ENCODE measurements at places on chromosomes 11 and 22. TPM values are rescaled to one million over a fixed set of nuclear protein-coding genes. Genes with fewer than 3 reads are reported as not detected.

C11orf97 gene
- total RNA-seq = not detected

PKP3 gene
- total RNA-seq = not detected

TMPRSS13 gene
- total RNA-seq = 0.32 TPM

C11orf68 gene
- total RNA-seq = 24.7 TPM

MMP12 gene
- total RNA-seq = not detected

DNA sequence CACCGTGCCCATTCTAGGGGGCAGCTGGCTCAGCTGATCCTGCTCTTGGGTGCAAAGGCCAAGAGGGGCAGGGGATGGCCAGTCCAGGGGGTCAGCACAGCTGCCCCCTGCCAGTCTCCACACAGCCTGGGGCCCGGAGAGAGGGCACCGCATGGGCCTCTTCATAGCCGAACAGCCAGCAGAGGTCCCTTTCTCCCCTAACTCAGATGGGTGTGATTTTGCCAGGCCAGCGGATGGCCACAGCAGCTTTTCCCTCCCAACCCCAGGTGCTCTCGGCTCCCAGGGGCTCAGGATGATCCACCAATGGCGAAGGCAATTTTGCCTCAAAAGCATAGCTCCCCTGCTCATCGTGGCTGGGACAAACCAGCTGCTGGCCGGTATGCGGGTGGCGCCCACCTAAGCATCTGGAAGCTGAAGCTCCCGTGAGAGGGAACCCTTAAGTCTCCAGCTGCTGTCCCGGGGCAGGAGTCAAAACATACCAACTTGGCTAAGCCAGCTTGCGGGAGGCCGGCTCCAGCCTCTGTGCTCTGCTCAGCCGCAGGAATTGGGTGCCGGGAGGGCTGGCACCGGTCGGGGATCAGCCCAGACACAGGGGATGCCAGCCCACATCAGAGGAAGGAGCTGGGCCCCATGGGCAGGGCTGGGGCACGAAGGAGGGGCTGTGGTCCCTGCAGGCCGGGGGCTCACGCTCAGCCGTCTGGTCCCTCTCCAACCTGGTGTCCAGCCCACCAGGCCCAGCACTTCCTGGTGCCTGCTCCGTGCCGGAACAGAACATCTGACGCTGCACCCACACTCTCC, 30.5 kb upstream of the GNB1L start:
- no peak for DNase-seq

DNA sequence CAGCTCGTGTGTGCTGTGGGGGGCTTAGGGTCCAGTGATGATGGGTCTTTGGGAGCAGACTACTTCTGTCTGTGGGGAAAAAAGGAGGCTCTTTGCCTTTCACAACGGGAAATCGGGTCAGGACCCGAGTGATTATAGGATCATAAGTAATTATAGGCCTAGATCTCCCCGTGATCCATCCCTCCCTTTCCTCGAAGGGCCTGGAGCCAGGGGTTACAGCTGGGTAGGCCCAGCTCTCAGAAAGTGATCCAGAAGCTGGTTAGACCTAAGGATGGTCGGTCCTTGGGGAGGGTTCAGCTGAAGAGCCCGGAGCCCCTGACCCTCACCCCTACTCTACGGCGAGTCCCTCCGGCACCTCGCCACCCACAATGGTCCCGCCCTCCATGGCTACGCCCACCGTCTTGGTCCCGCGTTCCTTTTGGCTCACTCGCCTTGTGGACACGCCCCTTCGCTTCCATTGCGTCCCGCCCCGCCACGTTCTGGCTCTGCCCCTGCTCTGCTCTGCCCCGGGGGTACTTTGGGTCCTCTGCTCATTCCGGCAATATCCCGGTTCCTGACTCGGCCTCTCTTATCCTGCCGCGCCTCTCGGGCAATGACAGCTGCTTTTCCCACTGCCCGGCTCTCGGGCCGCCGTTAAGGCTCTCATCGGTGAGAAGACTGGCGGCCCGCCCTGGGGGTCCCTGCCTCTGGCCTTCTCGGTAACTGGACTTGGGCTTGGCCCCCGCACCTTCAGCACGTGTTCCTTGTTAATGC, 5.0 kb downstream of the IGSF22 start:
- peak; percentile 92 for DNase-seq

DNA sequence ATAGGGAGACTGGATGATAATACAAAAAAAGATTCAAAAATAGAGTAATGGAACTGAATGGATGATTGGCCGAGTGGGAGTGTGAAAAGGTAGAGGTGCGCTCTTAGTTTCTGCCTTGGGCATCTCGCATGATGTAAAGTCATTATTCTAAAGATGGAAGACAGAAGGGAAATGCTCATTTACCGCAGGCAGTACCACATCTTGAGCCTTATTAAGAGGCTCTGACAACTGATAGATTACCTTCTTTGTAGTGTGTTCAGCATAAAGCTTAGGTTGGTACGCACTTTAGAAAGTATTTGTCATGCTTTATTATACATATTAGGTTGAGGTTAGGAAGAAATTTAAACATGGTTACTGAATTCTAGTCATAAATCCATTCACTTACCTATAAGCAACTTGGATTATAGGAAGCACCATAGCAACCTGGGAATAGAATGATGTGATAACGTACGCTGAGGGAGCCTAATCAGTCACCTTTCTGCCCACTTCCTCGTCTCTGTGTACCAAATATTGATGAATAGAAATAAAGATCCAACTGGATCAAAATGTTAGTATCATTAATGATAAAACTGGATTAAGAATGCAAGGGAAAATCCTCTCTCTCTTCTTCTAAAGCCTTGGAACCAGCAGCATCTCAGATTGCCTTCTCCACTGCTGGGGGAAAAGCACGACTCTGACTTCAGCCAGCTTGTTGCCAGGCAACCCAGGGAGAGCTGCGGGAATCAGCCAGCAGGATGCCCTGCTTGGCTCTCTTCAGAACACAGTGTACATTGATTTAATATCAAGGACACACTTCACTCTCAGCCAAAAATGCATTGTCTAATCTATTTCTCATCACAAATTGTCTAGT, 29.0 kb upstream of the VWA5A start:
- DNase-seq = peak; percentile 69

DNA sequence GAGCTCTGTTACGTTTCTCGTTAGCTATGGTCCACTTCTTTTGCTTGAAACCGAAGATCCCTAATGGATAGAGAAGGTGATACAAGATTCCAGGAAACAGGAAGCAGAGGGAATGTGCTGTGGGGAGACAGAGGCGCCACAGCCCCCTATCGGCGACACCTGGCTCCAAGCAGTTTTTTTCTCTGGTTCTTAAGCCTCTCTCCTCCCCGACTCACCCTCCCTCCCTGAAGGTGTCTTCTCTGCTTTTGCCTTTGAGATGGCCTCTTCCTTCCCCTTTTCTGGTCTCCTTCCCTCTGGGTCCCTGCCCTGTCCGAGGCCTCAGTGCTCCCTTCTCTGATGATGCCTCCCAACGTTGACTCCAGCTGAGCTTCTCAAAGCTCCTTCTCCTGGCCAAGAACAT, 14.2 kb upstream of the APOBEC3A start:
- no peak for DNase-seq

DNA sequence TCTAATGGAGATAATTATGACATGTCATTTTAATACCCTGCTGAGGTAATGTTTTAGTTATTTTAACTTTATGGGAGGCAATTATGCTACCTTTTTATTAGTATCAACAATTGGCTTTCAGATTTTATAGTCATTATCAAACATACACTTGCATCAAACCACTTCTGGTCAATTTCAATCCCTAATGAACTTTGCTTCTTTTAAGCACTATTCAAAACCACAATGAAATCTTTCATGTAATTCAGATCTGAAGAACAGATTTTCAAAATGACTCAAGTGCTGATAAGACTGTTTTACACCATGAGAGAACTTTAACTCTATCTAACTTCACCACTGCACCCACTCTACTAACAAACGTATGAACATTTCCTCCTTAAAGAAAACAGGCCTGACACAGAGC, 25.9 kb upstream of the CCDC34 start:
- no peak for DNase-seq

DNA sequence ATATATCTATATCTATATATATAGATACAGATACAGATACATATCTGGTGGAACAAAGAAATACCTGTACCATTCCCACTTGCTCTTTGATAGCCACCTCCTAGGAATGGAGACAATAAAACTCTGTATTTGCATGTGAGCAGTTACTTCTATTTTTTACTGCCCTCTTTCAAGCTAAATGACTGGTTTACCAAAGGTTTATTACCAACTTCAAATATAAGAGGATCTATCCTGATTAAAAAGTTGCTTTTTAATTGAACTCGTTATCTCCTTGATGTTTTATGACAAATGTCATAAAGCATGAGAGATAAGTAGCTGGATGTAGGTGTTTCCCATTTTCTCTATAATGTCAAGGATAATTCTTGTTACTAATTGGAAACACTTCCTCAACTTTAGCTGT, 21.7 kb upstream of the GRIK4 start:
- no peak for DNase-seq

DNA sequence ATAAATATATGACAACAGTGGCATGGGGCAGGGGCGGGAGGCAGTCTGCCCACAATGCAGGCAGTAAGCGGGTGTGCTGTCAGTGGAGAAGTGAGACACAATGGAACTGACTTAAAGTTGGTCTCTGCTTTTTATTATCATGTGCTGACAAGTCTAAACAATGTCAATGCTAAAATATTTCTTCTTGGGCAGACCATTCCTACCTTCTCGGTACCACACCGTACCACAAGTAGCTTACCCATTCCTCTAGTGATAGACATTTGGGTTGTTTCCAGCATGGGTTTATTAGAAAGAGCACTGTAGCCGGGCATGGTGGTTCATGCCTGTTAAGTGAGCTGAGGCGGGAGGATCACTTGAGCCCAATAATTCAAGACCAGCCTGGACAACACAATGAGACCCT, 2.6 kb upstream of the CHADL start:
- no peak for DNase-seq

GRCh38 chr11:24132471-24132870, 364.4 kb upstream of the LUZP2 start:
- no peak for DNase-seq

- DNase-seq = no peak
Observed at GRCh38 chr11:27304514-27304913, 58.5 kb downstream of the CCDC34 start.

DNA sequence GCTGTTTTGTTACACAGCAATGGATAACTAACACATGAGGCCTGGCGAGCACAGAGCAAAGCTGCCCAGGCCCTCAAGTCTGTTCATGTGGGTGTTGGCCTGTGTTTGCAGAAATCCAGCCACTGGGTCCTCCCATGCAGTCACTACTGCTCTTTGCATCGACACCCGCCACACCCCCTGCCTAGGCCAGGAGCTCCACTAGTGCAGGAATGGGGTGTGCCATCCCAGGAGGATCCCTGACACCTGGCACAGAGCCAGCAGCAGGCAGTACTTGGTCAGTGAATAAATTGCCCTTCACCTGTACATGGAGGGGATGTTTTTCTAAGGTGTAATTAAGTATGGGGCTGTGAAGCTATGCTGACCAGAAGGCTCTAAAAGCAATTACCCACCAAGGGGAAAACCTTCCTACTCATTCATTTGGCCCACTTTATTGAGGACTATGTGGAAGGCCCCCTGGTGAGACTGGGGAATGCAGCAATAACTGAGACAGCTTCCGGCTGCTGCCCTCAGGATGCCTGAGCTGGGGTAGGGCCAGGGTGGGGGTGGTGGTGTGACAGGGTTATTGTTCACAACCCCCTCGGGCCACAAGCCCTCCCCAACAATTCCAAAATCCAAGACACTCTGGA, 160.8 kb downstream of the CRYBB2 start:
- DNase-seq = no peak

GRCh38 chr11:5691964-5692361, 2.4 kb downstream of the TRIM22 start:
- DNase-seq = no peak

DNA sequence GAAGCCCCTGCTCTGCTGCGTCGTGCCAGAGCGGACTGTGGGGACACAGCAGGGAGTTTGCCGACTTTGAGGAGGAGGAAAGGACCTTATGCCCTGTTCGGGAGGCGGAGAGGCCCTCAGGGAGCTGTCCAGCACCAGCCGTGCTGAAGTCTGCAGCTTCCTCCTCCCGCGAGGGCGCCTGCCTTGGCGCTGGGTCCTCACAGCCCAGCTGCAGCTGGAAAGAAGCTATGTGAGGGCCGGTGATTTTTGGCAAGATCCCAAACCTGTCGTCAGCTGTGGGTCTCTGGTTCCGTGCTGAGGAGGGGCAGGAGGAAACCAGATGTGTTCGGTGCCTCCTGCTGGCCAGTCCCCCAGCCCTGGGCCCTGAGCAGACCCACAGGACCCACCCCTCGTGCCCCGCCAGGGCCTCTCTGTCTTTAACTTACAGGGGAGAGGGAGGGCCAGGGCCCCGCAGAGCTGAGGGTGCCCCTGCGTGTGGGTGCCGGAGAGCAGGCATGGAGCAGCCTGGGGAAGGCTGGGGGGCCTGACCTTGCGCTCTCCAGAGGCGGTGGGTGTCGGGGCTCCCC, 12.0 kb downstream of the BRSK2 start:
- peak; percentile 35 for DNase-seq

DNA sequence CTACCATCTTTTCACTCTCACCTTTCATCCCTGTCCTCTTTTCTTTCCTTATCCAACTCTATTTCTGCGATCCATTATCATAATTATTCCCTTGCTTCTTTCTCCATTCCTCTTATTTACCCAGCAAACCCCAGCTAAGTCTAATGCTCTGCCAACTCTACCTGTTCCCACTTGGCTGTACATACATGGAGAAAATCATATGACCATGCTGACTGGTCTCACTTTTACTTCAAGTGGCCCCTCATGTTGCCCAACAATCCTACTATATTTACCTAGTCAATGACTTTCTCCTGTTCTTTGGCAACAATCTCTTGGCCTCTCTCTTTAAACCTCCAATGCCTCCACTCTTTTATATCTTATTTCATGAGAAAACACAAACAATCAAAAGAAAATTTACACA, 94.1 kb downstream of the USP35 start:
- DNase-seq = no peak

GRCh38 chr11:113023228-113023627, 62.0 kb downstream of the NCAM1 start:
- no peak for DNase-seq

- DNase-seq = no peak
Observed at GRCh38 chr11:61777234-61778090, 14.9 kb downstream of the TMEM258 start.

DNA sequence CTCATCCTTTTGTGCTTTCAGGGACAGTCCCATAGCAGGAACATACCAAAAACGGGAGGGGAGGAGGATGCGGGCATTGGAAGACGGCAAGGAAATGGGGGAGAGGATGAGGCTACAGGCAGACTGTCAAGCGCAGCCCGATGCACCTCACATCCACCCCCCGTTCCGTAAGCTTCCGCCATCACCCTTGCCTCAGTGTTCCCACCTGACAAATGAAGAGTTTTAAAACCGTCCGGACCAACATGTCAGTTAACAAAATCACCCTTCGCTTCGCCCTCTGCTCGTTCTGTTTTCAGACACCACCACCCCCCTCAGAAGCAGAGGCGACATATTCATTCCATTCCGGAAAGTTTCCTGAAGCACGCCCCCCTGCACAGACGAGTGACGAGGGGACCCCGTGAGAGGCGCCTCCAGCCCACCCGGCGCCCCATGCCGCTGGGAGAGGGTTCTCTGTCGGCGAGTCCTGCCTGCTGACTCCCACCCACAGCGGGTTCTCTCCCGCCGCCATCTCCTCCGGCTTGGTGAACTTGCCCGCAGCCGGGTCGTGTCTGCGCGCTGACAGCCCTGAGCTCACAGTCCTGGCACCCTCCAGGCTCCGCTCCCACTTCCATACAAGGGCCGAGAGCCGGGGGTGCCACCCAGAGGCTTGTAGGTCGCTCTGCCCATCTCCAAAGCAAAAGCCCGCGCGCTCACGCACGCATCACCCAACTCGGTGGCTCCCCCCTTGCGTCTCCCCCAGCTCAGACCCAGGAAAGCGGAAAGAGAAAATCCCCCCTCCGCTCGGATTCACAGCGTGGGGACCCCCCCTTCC, 1.5 kb downstream of the IGSF9B start:
- DNase-seq = peak; percentile 58

GRCh38 chr11:30282289-30282631, 40.6 kb upstream of the ARL14EP start:
- no peak for DNase-seq
